ELR (cell line): ENCODE measurements at places on chromosomes 3 and 15.

- no peak for DNase-seq
Measured at GRCh38 chr15:35698966-35699575, 153.1 kb upstream of the DPH6 start.

DNA sequence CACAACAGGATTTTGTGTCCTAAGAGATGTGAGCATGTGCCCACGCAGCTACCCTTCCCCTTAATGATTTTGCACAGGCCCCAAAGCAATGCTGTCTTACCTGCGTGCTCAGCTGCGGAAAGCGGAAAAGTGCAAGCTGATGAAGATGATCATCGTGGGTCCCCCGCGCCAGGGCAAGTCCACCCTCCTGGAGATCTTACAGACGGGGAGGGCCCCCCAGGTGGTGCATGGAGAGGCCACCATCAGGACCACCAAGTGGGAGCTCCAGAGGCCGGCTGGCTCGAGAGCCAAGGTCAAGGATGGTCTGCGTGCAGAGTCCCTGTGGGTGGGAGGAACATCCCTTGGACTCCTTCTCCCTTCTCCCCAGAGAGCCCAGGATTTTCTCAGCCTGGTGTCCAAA is 103.1 kb downstream of the LRRK1 start:
- no peak for DNase-seq

- no peak for DNase-seq
Measured at GRCh38 chr3:81289676-81290075, 471.8 kb downstream of the GBE1 start.

- no peak for DNase-seq
Measured at GRCh38 chr3:38421679-38422336, 31.9 kb upstream of the ACVR2B start.

DNA sequence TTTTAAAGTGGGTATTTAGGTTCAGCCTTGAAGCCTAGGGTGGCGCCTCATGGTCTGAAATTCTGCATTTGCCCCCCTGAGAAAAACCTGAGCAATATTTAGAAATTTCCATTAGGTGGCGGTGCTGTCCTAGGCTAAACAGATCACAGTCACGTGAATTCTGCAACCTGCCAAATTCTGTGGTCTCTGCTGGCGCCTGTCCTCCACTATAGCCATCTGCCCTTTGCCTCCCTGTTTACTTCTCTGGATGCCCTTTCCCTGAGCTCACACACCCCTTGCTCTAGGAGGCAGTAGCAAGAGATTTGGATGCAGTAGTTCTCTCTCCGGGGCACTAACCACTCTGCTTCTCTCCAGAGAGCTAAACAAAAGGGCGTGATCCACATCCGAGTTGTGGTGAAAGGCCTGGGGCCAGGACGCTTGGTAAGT is 9.1 kb downstream of the MRPS11 start:
- peak; percentile 65 for DNase-seq

DNA sequence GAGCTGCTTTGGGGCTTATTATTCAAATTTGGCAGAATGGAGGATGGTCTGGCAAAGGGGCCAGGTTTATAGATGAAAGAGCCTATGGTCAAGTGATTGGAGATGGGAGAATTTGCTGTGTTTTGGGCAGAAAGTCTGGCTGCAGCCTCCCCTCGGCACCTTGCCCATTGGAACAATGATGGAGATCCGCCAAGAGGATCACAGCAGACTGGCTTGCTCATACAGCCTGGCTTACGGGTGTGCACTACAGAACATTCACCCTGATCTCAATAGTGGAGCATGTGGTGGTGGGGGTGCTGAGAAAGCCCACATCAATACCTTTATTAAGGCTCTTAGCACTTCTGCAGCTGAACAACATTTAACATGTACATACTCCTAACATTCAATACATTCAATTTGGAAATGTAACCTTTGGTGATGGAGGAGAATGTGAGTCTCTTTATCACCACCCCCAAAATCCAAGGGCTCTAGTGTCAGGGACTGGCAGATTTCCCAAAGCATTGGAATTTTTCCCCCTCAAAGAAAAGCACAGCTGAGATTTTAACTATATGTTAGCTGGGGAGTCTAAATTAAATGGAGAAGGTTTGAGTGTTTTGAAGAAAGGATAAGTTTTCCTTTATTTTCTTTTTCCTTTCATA is 118.4 kb upstream of the TMC3 start:
- no peak for DNase-seq

DNA sequence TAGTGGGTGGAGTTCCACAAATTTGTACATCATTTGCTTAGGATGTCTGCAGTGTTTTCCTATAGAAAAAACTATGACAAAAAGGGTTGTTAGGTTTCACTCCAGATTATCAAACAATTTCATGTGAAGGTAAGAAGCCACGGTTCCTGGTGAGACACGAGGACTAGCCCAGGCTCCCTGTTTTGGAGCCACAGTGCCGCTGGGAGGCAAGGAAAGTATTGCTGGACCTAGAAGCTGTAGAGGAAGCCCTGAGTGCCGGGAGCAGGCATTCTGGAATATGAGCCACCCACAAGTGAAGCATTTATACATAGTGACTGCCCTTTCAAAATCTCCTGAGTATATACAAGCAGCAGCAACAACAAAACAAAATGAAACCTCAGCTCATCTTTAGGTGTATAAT is 142.0 kb downstream of the GABRB3 start:
- no peak for DNase-seq

- no peak for DNase-seq
Measured at GRCh38 chr15:26222781-26223180, 359.7 kb upstream of the ATP10A start.

- DNase-seq: no peak
Measured at GRCh38 chr3:20657560-20657959, 471.6 kb upstream of the SGO1 start.

DNA sequence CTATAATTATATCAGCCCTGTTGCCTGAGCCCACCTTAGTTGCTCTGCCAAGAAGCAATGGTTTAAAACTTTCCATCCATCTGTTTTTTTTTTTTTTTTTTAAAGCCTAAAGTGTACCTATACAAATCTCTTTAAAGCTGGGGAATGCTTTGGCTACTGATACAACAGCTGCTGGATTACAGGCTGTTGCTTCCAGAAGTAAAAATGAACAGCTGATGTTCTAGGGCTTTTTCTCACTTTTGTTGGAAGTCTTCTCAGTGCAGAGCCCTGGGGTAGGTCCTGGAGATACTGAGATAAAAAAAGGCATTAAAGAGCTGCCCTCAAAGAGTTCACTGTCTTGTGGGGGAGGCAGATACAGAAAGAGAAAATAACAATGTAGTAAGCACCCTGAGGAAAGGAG is 218.1 kb downstream of the NLGN1 start:
- DNase-seq: no peak
